ENCODE measurements at places on chromosomes 16 and 17.

DNA sequence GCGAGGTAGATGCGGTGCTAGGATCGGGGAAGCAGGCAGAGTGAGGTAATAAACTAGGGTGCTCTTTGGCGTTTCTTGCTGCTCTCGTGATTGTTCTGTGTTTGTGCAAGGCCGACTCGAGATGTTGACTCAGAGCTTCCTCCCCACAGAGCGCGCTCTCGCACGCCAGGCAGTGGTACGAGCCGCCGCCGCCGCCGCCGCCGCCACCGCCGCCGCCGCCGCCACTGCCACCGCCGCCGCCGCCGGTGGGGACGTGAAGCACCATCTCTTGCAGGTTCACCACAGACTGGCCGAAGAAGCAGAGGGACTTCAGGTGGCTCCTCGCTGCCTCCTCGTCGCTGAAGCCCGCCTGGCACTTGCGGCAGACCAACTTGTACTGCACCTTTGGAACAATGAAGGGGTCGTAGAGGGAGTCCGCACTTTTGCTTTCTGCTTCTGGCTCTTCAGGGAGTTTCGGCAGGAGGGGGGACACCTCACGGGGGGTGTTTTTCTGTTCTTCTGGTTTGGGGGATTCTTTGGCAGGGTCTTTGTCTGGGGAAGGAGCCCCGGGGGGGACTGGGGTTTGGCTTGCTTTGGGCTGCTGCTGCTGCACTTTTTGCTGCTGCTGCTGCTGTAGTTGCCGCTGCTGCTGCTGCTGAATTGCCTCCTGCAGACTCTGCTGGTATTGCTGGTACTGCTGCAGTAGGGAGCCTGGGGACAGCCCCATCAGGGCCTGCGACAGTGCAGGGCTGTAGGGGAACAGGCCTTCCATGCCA, 260.2 kb downstream of the ZFHX3 start:
- DNase-seq = peak; percentile 66

GRCh38 chr17:74916851-74917199, 6.2 kb downstream of the USH1G start:
- DNase-seq = no peak

GRCh38 chr17:17354560-17355349, 51.6 kb downstream of the NT5M start:
- peak; percentile 82 for DNase-seq

- no peak for DNase-seq
Measured at GRCh38 chr17:3039736-3040135, 23.7 kb downstream of the OR1D5 start.

GRCh38 chr16:81716478-81717225, 62.4 kb upstream of the PLCG2 start:
- DNase-seq = no peak
